ENCODE measurements at places on chromosomes 3 and 15.

GRCh38 chr15:99732751-99733267, 428 bp downstream of the LYSMD4 start:
- DNase-seq = no peak

- no peak for DNase-seq
Observed at GRCh38 chr3:145294572-145294971, 866.4 kb downstream of the PLOD2 start.

GRCh38 chr3:161103776-161104385, 1.3 kb downstream of the B3GALNT1 start:
- no peak for DNase-seq

- DNase-seq = no peak
Observed at GRCh38 chr3:128262457-128262856, 109.2 kb downstream of the EEFSEC start.

DNA sequence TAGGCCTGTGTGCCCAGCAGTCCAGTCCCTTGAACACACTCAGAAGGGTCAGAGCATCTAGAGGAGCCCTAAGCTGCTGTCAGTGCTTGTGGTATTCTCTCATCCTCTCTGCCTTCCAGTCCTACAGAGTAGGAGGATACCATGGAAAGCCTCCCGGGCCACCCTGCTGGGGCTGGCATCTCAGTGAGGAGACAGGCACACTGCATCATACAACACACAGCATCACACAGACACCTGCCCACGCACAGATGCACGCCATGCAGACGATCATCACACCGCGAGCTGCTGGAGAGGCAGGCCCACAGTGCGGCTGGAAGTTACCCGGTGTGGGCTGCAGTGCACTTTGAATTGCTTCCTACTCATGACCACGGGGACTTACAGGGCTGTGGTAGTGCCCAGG, 15.2 kb downstream of the GABRA5 start:
- DNase-seq = no peak

All from activated gamma-delta T cell (primary cell).